Suppressor macrophage (primary cell): ENCODE measurements at places on chromosomes 3 and 15.

DNA sequence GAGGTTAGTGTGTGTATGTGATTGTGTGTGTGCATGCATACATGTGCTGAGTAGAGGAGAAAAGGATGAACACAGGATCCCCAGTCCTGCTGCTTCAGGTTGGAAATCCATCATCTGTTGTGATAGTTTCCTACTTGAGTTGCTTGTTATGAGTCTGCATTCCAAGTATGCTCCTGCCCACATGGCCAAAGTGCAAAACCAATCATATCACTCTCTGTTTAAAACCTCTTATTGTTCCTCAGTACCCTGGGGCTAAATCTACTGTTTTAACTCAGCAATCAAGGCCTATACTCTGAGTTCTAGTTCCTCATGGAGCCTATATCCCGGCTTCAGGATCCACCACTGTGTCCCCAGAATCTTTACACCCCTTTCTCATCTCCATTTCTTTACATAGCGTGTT lies 139.9 kb upstream of the TLE3 start:
- DNase-seq, result no peak

- DNase-seq, result no peak
These were observed 97.9 kb downstream of the APBA2 start for GRCh38 chr15:28983432-28984311.

GRCh38 chr3:127114337-127115070 lies 78.4 kb upstream of the PRR23E start:
- DNase-seq, result no peak

DNA sequence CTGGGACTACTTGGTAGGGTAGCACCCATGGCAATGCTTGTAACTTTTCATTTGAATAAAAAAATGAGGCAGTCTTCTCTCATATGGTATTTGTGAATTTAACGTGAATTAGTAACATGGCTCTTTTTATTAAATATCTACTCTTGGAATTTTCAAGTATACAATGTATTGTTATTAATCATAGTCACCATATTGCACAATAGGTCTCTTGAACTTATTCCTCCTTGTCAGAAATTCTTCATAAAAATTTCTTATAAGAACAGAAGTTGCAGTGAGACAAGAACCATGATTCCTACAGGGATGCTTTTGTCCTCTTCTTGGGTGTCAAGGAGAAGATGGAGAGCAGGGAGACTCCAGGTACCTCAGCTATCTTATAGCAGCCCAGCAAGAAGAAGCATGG lies 203.8 kb upstream of the FEZF2 start:
- DNase-seq, result no peak

DNA sequence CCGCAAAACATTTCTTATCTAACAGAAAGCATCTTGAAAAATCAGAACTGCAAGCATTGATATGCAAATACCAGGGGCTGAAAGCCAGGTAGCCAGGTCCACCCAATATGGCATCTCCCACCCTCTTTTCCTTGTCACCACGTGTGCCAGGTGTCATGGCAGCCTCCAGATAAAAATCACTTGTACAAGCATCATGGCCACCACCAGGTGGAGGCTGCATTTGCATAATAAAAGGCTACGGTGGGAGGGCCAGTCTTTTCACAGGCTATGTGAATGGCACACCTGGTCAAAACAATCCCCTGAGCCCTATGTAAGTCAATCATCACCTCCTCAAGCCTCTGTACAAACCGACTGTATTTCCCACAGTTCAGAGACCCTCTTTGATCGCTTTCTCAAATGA lies 1233.1 kb upstream of the ALCAM start:
- no peak for DNase-seq
